MV-4-11 (cell line): ENCODE measurements at places on chromosomes 4 and X.
A peak's percentile ranks its signal among the peaks of the same experiment; 100 is the strongest.

DNA sequence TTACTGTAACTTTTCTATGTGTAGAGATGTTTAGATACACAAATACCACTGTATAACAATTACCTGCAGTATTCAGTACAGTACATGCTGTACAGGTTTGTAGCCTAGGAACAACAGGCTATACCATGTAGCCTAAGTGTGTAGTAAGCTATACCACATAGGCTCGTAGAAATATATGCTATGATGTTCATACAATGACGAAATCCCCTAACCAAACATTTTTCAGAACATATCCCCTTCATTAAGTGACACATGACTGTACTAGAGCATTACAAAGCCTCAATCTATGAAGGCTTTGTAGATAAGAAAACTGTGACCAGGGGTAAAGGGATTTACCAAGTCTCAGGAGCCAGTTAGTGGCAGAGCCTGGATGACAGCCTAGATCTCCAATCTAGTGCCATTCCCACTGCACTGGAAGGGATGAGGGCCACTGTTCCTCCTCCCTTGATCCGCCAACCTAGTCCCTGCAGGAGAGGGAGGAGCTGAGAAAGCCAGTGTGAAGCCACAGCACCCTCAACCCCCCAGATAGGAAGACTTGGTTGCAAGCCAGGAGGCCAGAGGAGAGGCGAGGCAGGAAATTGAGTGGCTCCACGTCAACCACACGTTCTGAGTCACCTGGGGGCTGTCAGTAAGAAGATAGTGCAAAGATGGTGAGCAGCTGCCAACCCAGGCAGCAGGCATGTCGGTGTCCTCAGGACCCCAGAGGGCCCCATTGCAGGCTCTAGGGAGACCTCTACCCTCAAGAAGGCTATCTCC is 227.7 kb downstream of the BCOR start:
- DNase-seq = peak; percentile 25

DNA sequence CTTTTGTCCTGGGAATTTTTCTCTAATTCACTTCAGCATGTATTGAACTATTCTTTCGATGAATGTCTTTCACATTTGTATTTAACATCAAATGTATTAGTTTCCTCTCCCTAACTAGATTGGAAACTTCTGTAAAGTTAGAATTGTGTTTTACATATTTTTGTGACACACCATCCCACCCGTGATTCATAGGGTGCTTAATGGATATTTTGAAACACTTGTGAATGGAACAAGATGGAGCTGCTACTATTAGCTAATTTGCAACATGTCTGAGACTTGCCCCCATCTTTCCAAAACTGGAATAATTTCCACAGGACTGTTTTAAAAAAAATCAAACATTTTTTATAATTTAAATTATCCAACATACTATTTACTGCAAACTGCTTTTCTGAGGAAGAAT is 30.2 kb upstream of the GNPDA2 start:
- no peak for DNase-seq

DNA sequence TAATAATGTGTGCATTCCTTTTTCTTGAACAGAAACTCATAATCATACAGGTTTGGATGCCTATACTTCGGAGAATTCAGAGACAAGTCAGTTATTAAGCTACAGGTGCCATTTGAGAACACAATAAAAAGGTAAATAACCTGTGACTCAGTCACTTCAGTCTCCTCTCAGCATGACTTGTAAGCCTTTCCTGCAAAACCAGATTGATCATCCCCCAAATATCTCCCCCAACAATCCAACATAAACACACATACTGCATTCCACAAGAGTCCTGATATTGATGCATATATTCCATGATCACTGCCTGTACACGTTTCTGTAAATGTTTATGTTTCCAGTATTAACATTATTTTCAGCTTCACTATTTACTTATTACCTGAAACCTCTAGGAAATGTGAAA is 110.8 kb downstream of the PWWP3B start:
- no peak for DNase-seq

DNA sequence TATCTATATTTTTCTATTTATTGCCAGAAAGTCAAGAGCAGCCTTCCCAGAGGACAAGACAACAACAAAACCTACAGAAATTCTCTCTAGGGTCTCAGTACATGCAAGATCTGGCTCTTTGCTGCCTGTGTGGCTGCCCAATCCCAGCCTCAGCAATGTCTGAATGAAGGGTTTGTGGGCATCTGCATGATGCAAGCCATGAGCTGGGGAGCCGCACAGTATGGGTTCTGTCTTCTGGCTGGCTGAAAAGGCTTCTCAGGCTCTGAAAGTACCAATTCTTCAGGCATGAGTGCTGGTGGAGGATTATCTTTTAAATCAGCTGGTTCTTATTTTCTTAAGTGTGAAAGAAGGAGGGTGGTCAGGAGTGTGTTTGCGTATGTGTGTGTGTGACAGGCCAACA is 104.6 kb downstream of the PDGFRA start:
- DNase-seq = no peak

GRCh38 chr4:124111922-124112321 is 600.6 kb downstream of the ANKRD50 start:
- DNase-seq = peak; percentile 4

DNA sequence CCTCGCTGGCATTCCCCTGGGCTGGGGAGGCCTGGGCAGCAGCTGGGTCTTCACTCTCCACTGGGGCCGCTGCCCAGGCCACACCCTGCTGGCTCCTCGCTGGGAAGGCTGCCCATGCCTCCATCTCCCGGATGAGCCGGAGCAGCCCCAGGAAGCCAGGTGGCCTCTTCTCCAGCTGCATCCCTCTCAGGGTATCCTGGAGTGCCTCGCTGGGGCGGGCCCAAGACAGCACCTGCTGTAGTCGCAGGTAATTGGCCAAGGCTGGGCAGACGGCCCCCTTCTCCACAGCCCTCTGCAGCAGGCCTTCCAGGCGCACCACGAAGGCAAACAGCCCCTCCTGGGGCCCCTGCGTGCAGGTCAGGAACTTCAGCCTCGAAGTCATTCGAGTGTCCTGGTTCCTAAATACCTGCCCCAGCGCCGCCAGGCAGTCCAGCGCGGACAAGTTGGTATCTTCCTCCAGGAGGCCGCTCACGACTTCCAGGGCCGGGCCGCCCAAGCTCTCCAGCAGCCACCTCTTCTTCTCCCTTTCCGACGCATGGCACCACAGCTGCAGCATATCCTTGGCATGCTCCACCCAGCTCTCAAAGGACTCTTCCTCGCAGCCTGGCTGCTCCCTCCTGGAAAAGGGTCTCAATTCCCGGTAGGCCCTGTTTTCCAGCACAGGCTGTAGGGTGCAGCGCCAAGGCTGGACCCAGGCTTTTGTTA is 3.7 kb downstream of the PNMA6E start:
- no peak for DNase-seq

DNA sequence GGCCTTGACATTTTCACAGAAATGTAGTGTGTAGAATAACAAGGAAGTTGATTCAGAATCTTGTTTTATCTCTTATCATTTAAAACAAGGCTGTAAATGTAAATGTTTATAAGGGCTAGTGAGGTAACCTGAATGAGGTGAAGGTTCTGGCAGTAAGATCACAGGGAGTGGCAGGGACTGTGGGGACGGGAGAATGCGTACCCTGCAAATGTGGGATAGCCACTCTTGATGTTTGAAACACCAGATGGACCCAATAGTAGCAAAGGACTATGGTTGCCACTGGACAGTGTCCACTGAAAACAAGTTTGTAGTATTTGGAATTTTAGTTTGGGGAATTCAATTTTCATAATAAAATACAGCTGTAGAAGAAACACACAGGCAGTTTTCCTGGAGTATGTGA is 155.3 kb downstream of the FHIP1A start:
- DNase-seq = no peak

DNA sequence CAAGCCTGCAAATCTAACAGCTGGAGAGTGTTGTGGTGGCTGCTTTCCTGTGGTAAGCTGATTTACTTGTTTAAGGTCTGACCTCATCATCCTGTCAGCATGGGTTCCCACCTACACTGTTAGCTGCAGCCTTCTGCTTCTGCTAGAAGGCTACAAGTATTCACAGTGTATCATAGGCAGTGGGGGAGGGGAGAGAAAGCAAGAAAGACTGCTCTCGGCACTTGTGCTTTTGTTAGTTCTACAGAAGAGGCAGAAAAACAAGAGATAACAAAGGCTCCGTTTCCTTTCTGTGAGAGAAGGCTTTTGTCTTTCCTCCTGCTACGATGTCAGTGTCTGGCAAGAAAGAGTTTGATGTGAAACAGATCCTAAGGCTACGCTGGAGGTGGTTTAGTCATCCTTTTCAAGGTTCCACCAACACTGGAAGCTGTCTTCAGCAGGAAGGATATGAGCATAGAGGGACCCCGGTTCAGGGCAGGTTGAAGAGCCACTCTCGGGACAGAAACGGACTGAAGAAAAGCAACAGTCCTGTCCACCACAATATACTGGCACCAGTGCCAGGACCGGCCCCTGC is at the start of gene KLHL4:
Gene KLHL4, plus strand, starts transcription at position 232 of the 571 bp plus-strand sequence. Its CDS starts 92 bp downstream, at position 324.
- DNase-seq = peak; percentile 52

GRCh38 chr4:118989098-118990080 is 100.7 kb downstream of the SYNPO2 start:
- DNase-seq = no peak

GRCh38 chr4:125582302-125582701 is 267.5 kb downstream of the FAT4 start:
- no peak for DNase-seq

GRCh38 chr4:11397146-11397545 is 31.5 kb downstream of the HS3ST1 start:
- DNase-seq = no peak

DNA sequence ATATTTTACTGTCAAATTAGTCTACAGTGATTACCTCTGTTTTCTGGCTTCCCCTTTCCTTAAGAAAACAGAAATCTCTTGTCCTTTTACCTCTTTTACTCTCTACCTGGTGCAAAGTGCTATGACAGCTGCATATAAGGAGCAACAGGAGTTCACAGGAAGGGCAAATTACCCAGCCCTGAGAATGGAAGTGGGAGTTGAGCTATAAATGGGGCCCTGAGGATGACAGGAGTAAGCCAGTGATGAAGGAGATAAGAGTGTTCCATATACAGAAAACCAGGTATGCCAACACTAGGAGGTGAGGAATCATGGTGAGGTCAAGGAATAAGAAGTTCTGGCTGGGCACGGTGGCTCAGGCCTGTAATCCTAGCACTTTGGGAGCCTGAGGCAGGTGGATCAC is 4.5 kb upstream of the HSD17B13 start:
- DNase-seq = no peak

GRCh38 chr4:17618926-17619325 is 4.5 kb downstream of the MED28 start:
- DNase-seq = no peak

- DNase-seq = peak; percentile 38
Observed at GRCh38 chrX:45781901-45782553, 581.4 kb upstream of the DIPK2B start.

DNA sequence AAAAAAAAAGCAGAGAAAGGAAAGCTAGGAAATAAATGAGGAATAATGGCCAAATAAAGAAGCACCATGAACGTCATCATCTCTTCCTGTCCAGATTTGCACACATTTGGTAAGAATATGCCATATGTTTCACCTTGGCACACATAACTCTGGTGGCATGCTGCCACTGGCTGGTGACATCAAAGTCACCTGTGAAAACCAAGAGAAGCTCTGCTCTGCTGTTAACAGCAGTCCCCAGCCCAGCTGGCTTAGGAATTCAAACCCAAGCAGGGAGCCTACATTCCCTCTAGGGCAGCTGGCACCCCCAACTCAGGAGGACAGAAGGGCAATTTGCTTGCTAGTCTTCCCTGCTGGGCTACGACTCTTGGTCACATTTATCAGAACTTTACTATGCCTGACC is 77.6 kb downstream of the RASL11B start:
- no peak for DNase-seq

DNA sequence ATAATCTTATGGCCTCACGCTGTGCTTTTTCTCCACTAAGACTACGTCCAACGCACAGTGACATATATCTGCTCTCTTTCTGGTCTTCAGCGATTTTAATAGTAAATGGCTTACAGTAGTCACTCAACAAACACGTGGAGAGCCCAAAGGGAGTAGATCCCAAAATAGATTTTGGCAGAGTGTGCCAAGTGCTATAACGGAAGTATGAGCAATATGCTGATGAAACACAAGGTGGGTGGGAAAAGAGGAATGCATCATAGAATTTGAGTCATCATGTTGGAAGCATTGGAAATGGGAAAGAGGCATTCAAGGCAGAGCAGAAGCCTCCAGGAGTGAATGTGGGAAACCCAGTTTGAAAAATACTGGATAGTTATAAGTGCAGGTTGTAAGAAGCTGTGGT is 129.1 kb upstream of the LDB2 start:
- DNase-seq = peak; percentile 9

DNA sequence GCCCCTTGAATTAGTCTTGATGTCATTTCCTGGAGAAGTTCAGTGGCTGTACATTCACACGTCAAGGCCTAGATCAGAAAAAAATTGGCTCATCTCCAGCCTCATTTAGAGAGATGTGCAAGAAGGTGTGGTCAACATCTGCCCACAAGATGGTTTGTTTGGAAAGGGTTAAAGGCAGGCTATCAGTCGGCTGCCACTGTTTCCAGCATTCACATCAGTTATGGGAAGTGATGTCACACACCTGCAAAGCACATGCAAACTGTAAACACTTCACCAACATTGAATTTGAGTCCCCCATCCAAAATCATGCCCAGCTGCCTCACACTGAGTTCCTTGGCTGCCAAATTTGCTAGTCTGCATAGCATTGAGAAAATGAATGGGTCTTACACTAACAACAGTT is 498.3 kb upstream of the INTU start:
- DNase-seq = no peak

GRCh38 chrX:70762285-70762684 is 146.2 kb downstream of the TEX11 start:
- DNase-seq = no peak

DNA sequence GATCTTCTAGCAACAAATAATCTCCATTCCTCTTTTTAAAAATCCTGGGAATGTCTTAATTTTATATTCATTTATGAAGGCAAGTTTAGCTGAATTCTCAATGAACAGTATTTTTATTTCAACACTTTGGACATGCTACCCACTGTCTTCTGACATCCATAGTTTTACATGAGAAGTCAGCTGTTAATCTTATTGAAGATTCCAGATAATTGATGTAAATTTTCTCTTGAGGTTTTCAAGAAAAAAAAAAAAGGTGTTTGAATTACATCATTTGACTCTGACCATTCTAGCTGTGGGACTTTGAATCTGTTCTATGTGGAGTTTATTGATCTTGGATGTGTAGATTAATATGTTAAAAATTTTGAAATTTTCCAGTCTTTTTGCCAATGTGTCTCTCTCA is 28.0 kb downstream of the PDHA2 start:
- peak; percentile 13 for DNase-seq

GRCh38 chr4:5781691-5782090 is 70.7 kb downstream of the EVC start:
- no peak for DNase-seq

GRCh38 chr4:154616731-154617130 is 4.3 kb upstream of the FGG start:
- DNase-seq = no peak

GRCh38 chrX:39811376-39811775 is 286.4 kb downstream of the BCOR start:
- DNase-seq = no peak

GRCh38 chrX:13007519-13008188 is 32.7 kb downstream of the TMSB4X start:
- DNase-seq = no peak

DNA sequence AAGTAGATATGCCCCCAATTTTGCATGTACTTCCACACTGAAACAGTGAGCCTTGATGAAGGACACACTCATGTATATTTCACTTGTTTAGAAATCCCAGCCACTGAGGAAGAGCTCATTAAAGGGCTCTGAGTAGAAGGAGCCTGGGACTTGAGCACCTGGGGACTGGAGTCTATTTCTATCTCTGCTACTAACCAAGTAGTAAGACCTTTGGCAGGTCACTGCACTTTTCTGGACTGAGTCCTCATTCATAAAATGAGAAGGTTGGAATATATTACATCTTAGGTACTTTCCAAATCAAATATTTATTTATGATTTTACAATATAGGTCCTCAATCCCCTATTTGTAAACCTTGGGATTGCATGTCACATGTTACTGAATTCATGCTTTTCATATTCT is 78.2 kb upstream of the C4orf54 start:
- no peak for DNase-seq
